Esophagus muscularis mucosa (tissue), 4 donors: ENCODE measurements at places on chromosomes 2 and 18. TPM values are rescaled to one million over a fixed set of nuclear protein-coding genes. Genes with fewer than 3 reads are reported as not detected.

- H3K36me3 ChIP-seq: no peaks in the 10 kb centered on the region
- no peak overlapping the region for H3K27ac ChIP-seq
- no peaks in the 10 kb centered on the region for H3K27me3 ChIP-seq
- no peak for DNase-seq
- no peaks in the 10 kb centered on the region for H3K4me1 ChIP-seq
Measured at GRCh38 chr2:154978244-154978643, 279.7 kb downstream of the KCNJ3 start.

- H3K27me3 ChIP-seq: no peaks in the 10 kb centered on the region
- peaks cover 26% of the 10 kb centered on the region for H3K4me1 ChIP-seq
- DNase-seq: peak; percentile 91
- no peaks in the 10 kb centered on the region for H3K36me3 ChIP-seq
Measured at GRCh38 chr2:12684471-12684936, 32.2 kb upstream of the TRIB2 start.

- no peaks in the 10 kb centered on the region for H3K27me3 ChIP-seq
- no peak overlapping the region for H3K27ac ChIP-seq
- H3K36me3 ChIP-seq: no peaks in the 10 kb centered on the region
- no peaks in the 10 kb centered on the region for H3K4me1 ChIP-seq
Measured at GRCh38 chr2:205627085-205627484, 55.2 kb upstream of the NRP2 start.

GRCh38 chr18:8040021-8040420 is 472.9 kb downstream of the PTPRM start:
- H3K27ac ChIP-seq: no peak overlapping the region

GRCh38 chr2:98464772-98465310 is 20.2 kb downstream of the INPP4A start:
- H3K4me3 ChIP-seq: no peak overlapping the region
- DNase-seq: no peak
- peaks cover 62% of the 10 kb centered on the region for H3K4me1 ChIP-seq
- peak overlapping the region; percentile 66 for H3K27ac ChIP-seq
- no peaks in the 10 kb centered on the region for H3K27me3 ChIP-seq
- no peaks in the 10 kb centered on the region for H3K36me3 ChIP-seq

- H3K27ac ChIP-seq: no peak overlapping the region
- H3K4me1 ChIP-seq: no peaks in the 10 kb centered on the region
- H3K27me3 ChIP-seq: no peaks in the 10 kb centered on the region
- DNase-seq: no peak
- H3K4me3 ChIP-seq: no peak overlapping the region
Measured at GRCh38 chr2:156765043-156765442, 328.9 kb downstream of the GPD2 start.

DNA sequence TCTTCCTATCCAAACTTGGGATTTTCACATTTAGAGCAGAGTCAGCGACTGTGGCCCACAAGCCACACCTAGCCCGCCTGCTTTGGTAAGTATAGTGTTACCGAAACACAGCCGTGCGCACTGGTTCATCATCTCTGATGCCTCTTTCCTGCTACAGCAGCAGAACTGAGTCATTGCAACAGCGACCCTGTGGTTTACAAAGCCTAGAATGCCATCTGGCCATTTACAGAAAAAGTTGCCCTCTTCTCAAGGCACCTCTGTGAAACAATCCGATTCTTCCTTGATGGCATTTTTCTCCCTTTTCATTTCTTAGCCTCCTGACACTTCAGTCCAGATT is 10.7 kb upstream of the IAH1 start:
- peaks cover 10% of the 10 kb centered on the region for H3K4me1 ChIP-seq
- H3K27me3 ChIP-seq: no peaks in the 10 kb centered on the region
- no peak overlapping the region for H3K4me3 ChIP-seq
- no peak for DNase-seq
- peaks cover 59% of the 10 kb centered on the region for H3K36me3 ChIP-seq
- H3K27ac ChIP-seq: no peak overlapping the region

GRCh38 chr18:34342960-34343359 is 118.2 kb upstream of the NOL4 start:
- H3K4me1 ChIP-seq: no peaks in the 10 kb centered on the region
- no peaks in the 10 kb centered on the region for H3K27me3 ChIP-seq
- no peak overlapping the region for H3K4me3 ChIP-seq
- H3K27ac ChIP-seq: no peak overlapping the region

DNA sequence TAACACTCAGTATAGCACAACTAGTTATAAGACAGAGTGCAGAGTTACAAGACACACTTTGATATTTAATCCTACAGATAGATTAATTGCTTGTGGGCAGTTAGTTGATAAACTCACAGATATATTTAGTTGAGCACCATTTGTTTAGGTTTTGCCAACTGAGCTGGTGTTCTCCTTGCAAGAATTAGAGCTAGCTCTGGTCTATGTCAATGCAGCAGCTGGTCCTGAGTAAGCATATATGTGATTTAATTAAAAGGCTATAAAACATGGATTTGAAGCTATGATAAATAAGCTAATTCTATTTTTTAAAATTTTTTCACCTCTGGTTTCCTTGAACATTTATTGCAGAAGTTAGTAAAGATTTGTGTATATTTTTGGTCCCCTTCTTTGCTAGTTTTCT is 35.6 kb downstream of the GPD2 start:
- H3K4me3 ChIP-seq: no peak overlapping the region
- H3K27me3 ChIP-seq: no peaks in the 10 kb centered on the region
- no peak overlapping the region for H3K27ac ChIP-seq
- no peak for DNase-seq

DNA sequence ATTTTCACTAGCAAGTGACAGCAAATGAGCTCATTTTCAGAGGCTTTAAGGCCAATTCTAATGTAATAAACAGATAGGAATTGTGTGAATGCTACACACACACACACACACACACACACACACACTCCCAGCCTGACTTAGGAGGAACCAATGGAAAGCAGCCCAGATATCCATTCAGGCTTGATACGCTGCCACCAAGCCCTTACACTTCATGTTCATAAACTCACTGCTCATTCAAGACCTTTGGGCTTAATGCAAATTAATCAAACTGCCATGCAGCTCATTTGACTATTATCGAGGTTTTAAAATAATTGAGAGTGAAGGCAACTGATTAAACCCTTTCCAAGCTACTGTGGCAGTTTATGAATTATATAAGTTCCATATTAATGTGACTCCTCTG is 298.9 kb upstream of the NCKAP5 start:
- H3K27me3 ChIP-seq: no peaks in the 10 kb centered on the region
- no peak overlapping the region for H3K27ac ChIP-seq
- no peak for DNase-seq
- H3K4me1 ChIP-seq: no peaks in the 10 kb centered on the region
- H3K4me3 ChIP-seq: no peak overlapping the region
- H3K36me3 ChIP-seq: no peaks in the 10 kb centered on the region

- no peaks in the 10 kb centered on the region for H3K36me3 ChIP-seq
- H3K4me1 ChIP-seq: no peaks in the 10 kb centered on the region
- H3K27ac ChIP-seq: no peak overlapping the region
Measured at GRCh38 chr2:16452123-16452522, 213.5 kb downstream of the CYRIA start.

DNA sequence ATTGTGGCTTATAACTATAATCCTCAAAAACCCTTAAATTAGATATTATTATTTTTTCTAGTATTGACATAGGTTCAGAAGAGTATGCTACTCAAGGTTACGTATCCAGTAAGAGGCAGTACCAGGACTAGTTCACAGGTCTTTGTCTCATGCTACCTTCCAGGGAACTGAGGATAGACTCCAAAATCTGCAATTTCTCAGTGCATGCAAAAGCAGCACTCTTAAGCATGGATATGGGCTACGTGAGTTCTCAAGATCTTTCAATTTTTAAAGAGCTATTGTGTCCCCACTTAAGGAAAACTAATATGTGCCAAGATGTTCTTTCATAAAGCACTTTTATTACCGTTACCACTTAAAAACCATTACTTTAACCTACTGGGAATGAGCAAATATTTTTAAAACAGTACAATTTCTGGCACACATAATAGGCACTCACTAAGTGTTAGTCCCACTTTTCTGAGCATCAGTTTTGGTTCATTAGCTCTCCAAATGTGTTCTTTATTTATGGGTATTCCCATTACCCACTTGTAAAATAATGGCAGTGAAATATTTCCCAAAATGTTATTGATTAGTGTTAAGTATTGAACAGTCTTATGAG is 113.8 kb upstream of the TTN start:
- DNase-seq: no peak
- H3K36me3 ChIP-seq: peaks cover 6% of the 10 kb centered on the region
- no peak overlapping the region for H3K4me3 ChIP-seq
- peaks cover 4% of the 10 kb centered on the region for H3K4me1 ChIP-seq
- no peaks in the 10 kb centered on the region for H3K27me3 ChIP-seq

GRCh38 chr2:202938960-202939359 is 26.9 kb downstream of the CARF start:
- DNase-seq: no peak
- H3K4me3 ChIP-seq: no peak overlapping the region
- no peak overlapping the region for H3K27ac ChIP-seq
- no peaks in the 10 kb centered on the region for H3K27me3 ChIP-seq
- H3K4me1 ChIP-seq: no peaks in the 10 kb centered on the region

GRCh38 chr2:45909677-45910191 is 258.3 kb downstream of the PRKCE start:
- H3K4me3 ChIP-seq: no peak overlapping the region
- no peaks in the 10 kb centered on the region for H3K36me3 ChIP-seq
- no peaks in the 10 kb centered on the region for H3K27me3 ChIP-seq
- H3K4me1 ChIP-seq: peaks cover 16% of the 10 kb centered on the region
- DNase-seq: no peak

DNA sequence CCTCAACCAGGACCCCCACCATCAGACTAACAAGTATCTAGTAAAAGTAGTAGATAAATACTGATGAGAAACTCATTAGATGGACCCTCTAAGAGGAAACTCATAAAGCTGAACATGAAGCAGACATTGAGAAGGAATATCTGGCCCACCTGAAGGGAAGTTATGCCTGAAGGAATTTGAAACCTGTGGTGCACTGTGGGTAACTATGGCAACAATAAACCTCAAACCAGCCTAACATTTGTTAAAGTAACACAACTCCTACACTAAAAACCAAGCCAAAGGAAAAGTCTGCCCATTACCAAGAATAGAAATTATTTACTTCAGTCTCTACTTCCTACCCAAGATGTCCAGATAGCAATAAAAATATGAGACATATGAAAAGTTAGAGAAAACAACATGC is 43.4 kb downstream of the KIAA1328 start:
- no peaks in the 10 kb centered on the region for H3K4me1 ChIP-seq
- H3K27ac ChIP-seq: no peak overlapping the region
- DNase-seq: no peak
- no peaks in the 10 kb centered on the region for H3K27me3 ChIP-seq
- H3K36me3 ChIP-seq: peaks cover 3% of the 10 kb centered on the region
- H3K4me3 ChIP-seq: no peak overlapping the region

- peak overlapping the region; percentile 44 for H3K4me3 ChIP-seq
- H3K27me3 ChIP-seq: no peaks in the 10 kb centered on the region
- peaks cover 65% of the 10 kb centered on the region for H3K4me1 ChIP-seq
- peak overlapping the region; percentile 95 for H3K27ac ChIP-seq
Measured at GRCh38 chr2:238727585-238728329, 120.1 kb upstream of the TWIST2 start.

DNA sequence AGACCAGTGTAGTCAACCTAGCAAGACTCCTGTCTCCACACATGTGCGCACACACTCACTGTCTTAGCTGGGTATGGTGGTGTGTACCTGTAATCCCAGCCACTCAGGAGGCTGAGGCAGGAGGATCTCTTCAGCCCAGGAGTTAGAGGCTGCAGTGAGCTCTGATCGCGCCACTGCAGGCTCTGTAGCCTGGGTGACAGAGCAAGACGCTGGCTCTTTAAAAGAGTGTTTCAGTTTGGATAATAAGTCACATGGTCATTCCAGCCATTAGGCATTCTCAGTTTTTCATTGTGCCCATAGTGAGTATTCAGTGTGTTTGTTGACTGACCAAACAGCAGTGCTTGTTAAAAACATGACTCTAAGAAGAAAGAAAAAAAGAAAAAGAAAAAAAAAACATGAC is 31.0 kb downstream of the RAB10 start:
- peaks cover 21% of the 10 kb centered on the region for H3K36me3 ChIP-seq
- H3K27me3 ChIP-seq: no peaks in the 10 kb centered on the region
- H3K4me3 ChIP-seq: no peak overlapping the region

- no peaks in the 10 kb centered on the region for H3K27me3 ChIP-seq
- DNase-seq: no peak
- no peak overlapping the region for H3K4me3 ChIP-seq
- H3K36me3 ChIP-seq: no peaks in the 10 kb centered on the region
- no peak overlapping the region for H3K27ac ChIP-seq
Measured at GRCh38 chr2:124254621-124255020, 229.5 kb downstream of the CNTNAP5 start.

- H3K27me3 ChIP-seq: no peaks in the 10 kb centered on the region
- DNase-seq: no peak
- H3K4me3 ChIP-seq: no peak overlapping the region
- H3K36me3 ChIP-seq: no peaks in the 10 kb centered on the region
- H3K4me1 ChIP-seq: no peaks in the 10 kb centered on the region
- H3K27ac ChIP-seq: no peak overlapping the region
Measured at GRCh38 chr2:36238106-36238505, 117.5 kb upstream of the CRIM1 start.

DNA sequence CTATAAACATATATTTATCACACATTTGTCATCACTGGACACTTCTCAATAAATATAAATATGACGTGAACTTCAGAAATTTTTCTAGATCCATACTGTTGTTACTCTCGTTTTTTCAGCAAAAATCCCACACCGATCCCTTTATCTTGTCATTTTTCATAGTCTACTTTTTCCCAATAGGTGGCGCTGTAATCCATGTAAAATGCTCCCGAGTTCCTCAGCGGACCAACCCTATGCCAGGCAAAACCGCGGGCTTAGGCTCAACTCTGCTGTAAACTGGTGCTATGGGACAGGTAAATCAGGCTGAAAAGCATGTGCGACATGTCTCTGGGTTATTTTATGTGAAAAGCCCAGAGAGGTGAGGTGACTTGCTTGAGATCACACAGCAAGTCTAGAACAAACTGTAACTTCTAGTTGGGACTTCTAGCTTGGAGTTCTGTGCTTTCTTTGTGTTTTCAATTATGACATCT is 104.0 kb downstream of the COBLL1 start:
- H3K36me3 ChIP-seq: no peaks in the 10 kb centered on the region
- no peak overlapping the region for H3K27ac ChIP-seq
- H3K27me3 ChIP-seq: no peaks in the 10 kb centered on the region
- peaks cover 43% of the 10 kb centered on the region for H3K4me1 ChIP-seq

GRCh38 chr18:3688690-3689089 is 238.7 kb downstream of the TGIF1 start:
- no peaks in the 10 kb centered on the region for H3K4me1 ChIP-seq
- no peak overlapping the region for H3K27ac ChIP-seq
- H3K4me3 ChIP-seq: no peak overlapping the region
- DNase-seq: peak; percentile 39
- no peaks in the 10 kb centered on the region for H3K27me3 ChIP-seq
- H3K36me3 ChIP-seq: no peaks in the 10 kb centered on the region

Gene LMAN2L
- 13.7 TPM for total RNA-seq

Gene PLCL1
- total RNA-seq: 67.3 TPM

Gene AGXT
- not detected for total RNA-seq

Gene TNFRSF11A
- total RNA-seq: 3.9 TPM

Gene STARD6
- total RNA-seq: not detected

Gene D2HGDH
- total RNA-seq: 11.4 TPM

Gene SLC4A3
- total RNA-seq: 30.4 TPM

Gene MC4R
- 0.66 TPM for total RNA-seq

Gene SNORC
- total RNA-seq: 2.5 TPM

Gene DHRS9
- 0.75 TPM for total RNA-seq

Gene DSC3
- total RNA-seq: 0.23 TPM

Gene B3GNT7
- total RNA-seq: 4.0 TPM

Gene PSD4
- 3.1 TPM for total RNA-seq

Gene SLC16A14
- 2.8 TPM for total RNA-seq

Gene RPRD1A
- total RNA-seq: 80.6 TPM

Gene MAP3K19
- not detected for total RNA-seq
